Panc1 (cell line): ENCODE measurements at places on chromosomes 13 and 19. TPM values are rescaled to one million over a fixed set of nuclear protein-coding genes. Genes with fewer than 3 reads are reported as not detected.

The SNAPC2 gene
- total RNA-seq, result 63.0 TPM

The ZNF729 gene
- total RNA-seq, result not detected

The TRPC4 gene
- total RNA-seq, result 0.10 TPM

The SGCG gene
- not detected for total RNA-seq

- no peak overlapping the region for H3K27ac ChIP-seq
- no peak for DNase-seq
- H3K27me3 ChIP-seq, result no peaks in the 10 kb centered on the region
- H3K4me1 ChIP-seq, result no peaks in the 10 kb centered on the region
- no peak overlapping the region for H3K4me3 ChIP-seq
- no peaks in the 10 kb centered on the region for H3K36me3 ChIP-seq
Measured at GRCh38 chr13:50574731-50575130, 268.8 kb downstream of the DLEU7 start.

- no peak overlapping the region for H3K27ac ChIP-seq
- no peaks in the 10 kb centered on the region for H3K4me1 ChIP-seq
- H3K27me3 ChIP-seq, result no peaks in the 10 kb centered on the region
- DNase-seq, result no peak
Measured at GRCh38 chr13:41835871-41836270, 125.0 kb downstream of the VWA8 start.

GRCh38 chr13:24176351-24177101, 16.0 kb downstream of the SPATA13 start:
- H3K27ac ChIP-seq, result no peak overlapping the region
- no peaks in the 10 kb centered on the region for H3K4me1 ChIP-seq
- DNase-seq, result no peak
- H3K36me3 ChIP-seq, result no peaks in the 10 kb centered on the region
- H3K4me3 ChIP-seq, result no peak overlapping the region

GRCh38 chr13:60000081-60000480, 163.6 kb downstream of the DIAPH3 start:
- DNase-seq, result no peak
- no peaks in the 10 kb centered on the region for H3K4me1 ChIP-seq
- no peaks in the 10 kb centered on the region for H3K27me3 ChIP-seq
- H3K27ac ChIP-seq, result no peak overlapping the region

DNA sequence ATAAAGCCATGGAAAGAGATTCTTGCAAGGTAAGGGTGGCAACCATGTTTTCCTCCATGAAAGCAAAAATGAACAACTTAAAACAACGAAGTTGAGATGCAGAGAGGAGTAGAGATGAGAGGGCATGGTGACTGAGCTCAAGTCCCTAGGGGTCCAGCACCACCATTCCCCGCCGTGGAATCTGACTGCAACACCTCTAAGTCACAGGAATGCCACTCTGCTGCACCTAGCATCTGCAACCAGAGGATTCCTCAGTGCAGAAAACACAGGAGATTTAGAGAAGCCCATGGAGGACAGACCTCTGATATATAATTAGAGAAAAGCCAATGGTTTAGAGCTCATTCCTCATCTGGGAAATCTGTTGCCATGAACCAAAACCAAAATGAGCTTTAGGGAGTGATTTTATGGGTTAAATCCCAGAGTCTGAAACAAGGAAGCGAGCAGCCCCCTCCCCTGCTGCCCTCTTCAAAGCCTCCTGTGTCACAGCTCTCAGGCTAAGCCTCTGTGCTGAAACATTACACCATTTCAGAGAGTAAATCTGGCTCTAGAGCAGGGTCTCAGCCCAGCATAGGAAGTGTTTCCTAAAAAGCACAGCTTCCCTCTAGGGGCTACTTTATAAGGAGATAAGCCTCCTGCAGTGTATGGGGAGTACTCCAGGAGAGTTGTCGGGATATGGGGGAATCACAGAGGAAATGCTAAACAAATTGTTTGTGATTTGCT, 1043.6 kb downstream of the UQCRFS1 start:
- H3K4me3 ChIP-seq, result no peak overlapping the region
- no peaks in the 10 kb centered on the region for H3K36me3 ChIP-seq
- H3K4me1 ChIP-seq, result no peaks in the 10 kb centered on the region
- no peak overlapping the region for H3K27ac ChIP-seq
- no peaks in the 10 kb centered on the region for H3K27me3 ChIP-seq

- no peaks in the 10 kb centered on the region for H3K36me3 ChIP-seq
- H3K27ac ChIP-seq, result no peak within 1 kb of the TSS
- H3K4me1 ChIP-seq, result no peaks in the 10 kb centered on the region
Measured at GRCh38 chr19:41426952-41427646, at the start of gene B3GNT8. B3GNT8 (minus strand) TSS chr19:41427374; CDS start chr19:41426778, 596 bp downstream.

- no peak for DNase-seq
- H3K27me3 ChIP-seq, result no peaks in the 10 kb centered on the region
- H3K4me3 ChIP-seq, result peak overlapping the region; percentile 9
- no peak overlapping the region for H3K27ac ChIP-seq
- H3K36me3 ChIP-seq, result no peaks in the 10 kb centered on the region
Measured at GRCh38 chr19:1789261-1790041, 22.6 kb downstream of the ATP8B3 start.

- no peak for DNase-seq
- peaks cover 10% of the 10 kb centered on the region for H3K4me1 ChIP-seq
- H3K27me3 ChIP-seq, result no peaks in the 10 kb centered on the region
- H3K27ac ChIP-seq, result no peak overlapping the region
Measured at GRCh38 chr19:6531956-6532243, 1.1 kb downstream of the TNFSF9 start.

- no peaks in the 10 kb centered on the region for H3K27me3 ChIP-seq
- no peak for DNase-seq
- no peak overlapping the region for H3K4me3 ChIP-seq
- no peak overlapping the region for H3K27ac ChIP-seq
Measured at GRCh38 chr13:58085819-58086218, 454.3 kb downstream of the PCDH17 start.

- H3K36me3 ChIP-seq, result no peaks in the 10 kb centered on the region; the same call in 1 of the 2 replicates
- no peaks in the 10 kb centered on the region for H3K27me3 ChIP-seq
- DNase-seq, result no peak
- no peak overlapping the region for H3K4me3 ChIP-seq
Measured at GRCh38 chr19:17775991-17776803, 18.7 kb upstream of the B3GNT3 start.

DNA sequence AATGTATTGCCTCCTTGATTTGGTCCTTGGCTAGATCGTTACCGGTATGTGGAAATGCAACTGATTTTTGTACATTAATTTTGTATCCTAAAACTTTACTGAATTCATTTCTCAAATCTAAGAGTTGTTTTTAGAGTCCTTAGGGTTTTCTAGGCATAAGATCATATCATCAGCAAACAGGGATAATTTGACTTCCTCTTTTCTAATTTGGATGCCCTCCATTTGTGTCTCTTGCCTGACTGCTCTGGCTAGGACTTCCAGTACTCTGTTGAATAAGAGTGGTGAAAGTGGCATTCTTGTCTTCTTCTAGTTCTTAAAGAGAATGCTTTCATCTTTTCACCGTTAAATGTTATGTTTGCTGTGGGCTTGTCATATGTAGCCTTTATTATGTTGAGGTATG, 12.0 kb upstream of the CYP2A13 start:
- DNase-seq, result no peak
- H3K27ac ChIP-seq, result no peak overlapping the region
- H3K4me1 ChIP-seq, result no peaks in the 10 kb centered on the region
- H3K27me3 ChIP-seq, result no peaks in the 10 kb centered on the region

DNA sequence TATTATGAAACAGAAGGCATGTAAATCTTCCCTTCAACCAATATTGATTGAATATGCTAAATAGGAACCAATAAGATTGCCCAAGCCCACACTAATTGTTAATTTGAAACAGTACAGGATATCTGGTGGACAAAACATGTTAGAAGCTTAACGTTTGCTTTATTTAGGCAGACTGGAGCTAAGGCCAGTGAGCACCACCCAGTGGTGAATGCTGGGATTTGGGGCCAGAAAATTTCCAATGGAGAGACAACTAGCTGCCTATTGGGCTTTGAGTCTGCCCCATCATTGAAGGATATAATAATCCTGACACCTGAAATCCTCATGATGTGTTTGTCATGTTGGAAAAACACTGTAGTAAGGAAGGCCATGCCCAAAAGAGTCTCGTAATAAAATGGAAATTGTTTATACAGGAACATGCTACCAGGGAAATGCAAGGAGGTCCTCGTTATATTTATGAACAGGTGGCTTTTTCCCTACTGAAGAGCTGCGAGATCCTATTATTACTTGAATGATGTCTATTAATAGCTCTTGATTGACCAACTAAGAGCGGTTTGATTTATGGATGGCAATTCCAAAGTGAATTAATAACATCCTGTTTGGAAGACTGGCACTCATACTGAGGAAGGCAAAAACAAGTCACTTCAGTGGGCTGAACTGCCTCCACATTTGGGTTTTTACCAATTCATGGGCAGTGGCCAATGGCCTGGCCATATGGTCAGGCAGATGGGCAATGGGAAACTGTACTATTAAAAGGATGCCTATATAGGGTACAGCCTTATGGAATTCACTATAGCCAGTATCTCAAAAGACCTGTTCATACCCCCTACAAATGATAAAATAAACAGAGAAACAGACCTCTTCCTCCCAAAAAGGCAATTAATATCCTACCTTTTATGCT, 8.7 kb downstream of the SIGLECL1 start:
- peak; percentile 20 for DNase-seq
- no peaks in the 10 kb centered on the region for H3K36me3 ChIP-seq
- H3K4me1 ChIP-seq, result no peaks in the 10 kb centered on the region

DNA sequence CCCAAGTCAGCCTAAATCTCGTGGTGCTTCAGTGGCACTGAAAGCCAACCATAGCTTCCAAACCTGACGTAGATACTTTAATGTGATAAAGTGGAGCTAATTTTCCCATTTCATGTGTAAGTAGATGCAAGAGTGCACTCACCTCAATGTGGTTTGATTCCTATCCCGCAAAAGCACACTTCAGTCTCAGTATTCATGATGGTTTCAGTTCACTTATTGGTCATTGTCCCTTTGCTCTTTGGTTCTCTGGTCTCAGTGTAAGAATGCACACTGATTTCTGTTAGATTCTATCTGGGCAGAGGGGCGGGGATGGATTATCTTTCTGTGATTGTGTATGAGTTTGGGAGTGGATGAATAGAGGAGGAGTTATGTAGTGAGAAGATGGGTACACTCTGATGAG, 340.6 kb downstream of the KCNRG start:
- H3K36me3 ChIP-seq, result no peaks in the 10 kb centered on the region; the same call in 1 of the 2 replicates
- DNase-seq, result no peak
- H3K27me3 ChIP-seq, result no peaks in the 10 kb centered on the region
- H3K4me1 ChIP-seq, result peaks cover 15% of the 10 kb centered on the region; the same call in 1 of the 2 replicates

- no peak overlapping the region for H3K27ac ChIP-seq
- H3K27me3 ChIP-seq, result no peaks in the 10 kb centered on the region
- H3K4me1 ChIP-seq, result no peaks in the 10 kb centered on the region
- no peaks in the 10 kb centered on the region for H3K36me3 ChIP-seq
- no peak overlapping the region for H3K4me3 ChIP-seq
- DNase-seq, result no peak
Measured at GRCh38 chr13:81393721-81394120, 1052.8 kb upstream of the SPRY2 start.

DNA sequence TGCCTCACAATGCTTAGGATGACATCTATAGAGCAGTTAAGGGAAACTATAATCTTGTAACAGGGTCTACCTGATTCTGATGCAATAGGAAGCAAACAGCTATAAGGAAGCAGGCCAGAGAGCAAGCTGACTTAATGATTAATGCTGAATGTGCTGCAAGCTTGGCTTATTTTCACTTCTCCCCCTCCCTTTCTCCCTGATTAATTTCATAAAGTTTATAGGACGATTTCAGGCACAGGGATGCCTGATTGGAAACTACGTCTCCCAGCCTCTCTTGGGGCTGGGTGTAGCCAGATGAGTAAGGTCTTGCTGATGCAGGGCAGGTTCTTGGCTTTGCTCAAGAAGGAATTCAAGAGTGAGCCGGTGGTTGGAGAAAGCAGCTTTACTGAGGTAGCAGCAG, 82.8 kb upstream of the MRI1 start:
- H3K4me3 ChIP-seq, result no peak overlapping the region
- no peaks in the 10 kb centered on the region for H3K27me3 ChIP-seq
- no peaks in the 10 kb centered on the region for H3K4me1 ChIP-seq
- H3K27ac ChIP-seq, result no peak overlapping the region

GRCh38 chr13:43830497-43830881, 43.7 kb upstream of the ENOX1 start:
- no peaks in the 10 kb centered on the region for H3K36me3 ChIP-seq
- DNase-seq, result no peak
- no peak overlapping the region for H3K27ac ChIP-seq
- H3K4me3 ChIP-seq, result no peak overlapping the region

DNA sequence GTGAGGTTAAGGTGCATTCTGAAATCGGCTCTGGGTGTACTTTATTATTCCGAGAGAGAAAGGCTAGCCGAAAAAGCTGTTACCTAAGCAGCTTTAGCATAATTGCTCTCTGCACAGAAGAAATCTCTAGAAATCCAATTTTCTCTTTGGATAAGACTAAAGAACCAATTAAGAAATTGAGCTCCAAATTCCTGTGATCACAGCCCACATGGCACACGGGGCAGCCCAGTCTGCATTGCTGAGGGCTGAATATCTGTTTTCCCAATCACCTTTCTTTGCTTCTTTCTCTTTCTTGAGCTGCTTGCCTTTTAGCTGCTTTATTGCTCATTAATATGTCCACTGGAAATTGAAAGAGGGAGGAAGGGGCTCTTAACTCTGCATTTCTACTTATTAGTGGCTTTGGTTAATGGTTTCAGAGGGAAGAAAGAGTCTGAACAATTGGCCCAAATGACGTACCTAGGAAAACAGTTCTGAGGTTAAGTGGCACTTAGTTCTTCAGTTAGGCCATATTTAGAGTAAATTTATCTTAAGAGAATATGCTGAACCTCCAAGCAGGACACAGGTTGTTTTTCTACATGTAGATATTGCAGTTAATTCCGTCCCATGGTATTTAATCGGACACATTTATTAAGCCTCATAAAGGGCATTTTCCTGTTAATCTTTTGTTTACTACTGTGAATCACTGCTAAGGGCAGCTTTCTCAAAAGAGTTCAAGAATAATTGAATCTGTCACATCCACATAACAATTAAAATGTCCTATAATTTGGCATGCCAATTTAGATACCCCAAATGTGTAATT, 265.7 kb downstream of the ABCC4 start:
- H3K4me3 ChIP-seq, result no peak overlapping the region
- DNase-seq, result no peak
- no peaks in the 10 kb centered on the region; the same call in 1 of the 2 replicates for H3K36me3 ChIP-seq
- no peaks in the 10 kb centered on the region for H3K27me3 ChIP-seq
- H3K4me1 ChIP-seq, result no peaks in the 10 kb centered on the region

GRCh38 chr19:8505680-8506401, 3.4 kb upstream of the PRAM1 start:
- DNase-seq, result no peak
- no peaks in the 10 kb centered on the region for H3K4me1 ChIP-seq
- H3K27ac ChIP-seq, result peak overlapping the region; percentile 61
- H3K4me3 ChIP-seq, result peak overlapping the region; percentile 49
- H3K36me3 ChIP-seq, result no peaks in the 10 kb centered on the region

- H3K4me1 ChIP-seq, result peaks cover 14% of the 10 kb centered on the region
- peak overlapping the region; percentile 60 for H3K27ac ChIP-seq
- H3K27me3 ChIP-seq, result no peaks in the 10 kb centered on the region
- H3K36me3 ChIP-seq, result peaks cover 15% of the 10 kb centered on the region
Measured at GRCh38 chr19:47158879-47159503, 28.4 kb downstream of the SAE1 start.

DNA sequence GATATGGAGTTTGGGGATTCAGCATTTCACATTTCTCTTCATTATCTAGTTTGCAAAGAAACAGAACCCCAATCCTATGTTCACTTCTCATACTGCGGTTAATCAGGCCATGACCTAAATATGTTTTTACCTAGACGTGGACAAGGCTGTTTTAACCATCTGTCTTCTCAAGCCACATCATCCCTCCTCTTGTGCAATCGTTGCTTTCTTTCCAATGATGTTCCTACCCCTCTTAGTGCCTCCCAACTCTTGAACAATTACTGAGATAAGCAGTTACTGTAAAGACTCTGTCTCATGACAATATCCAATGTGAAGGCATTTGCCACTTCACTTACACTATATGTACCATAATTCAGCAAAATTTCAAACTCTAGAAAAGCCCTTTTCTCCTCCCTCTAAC, 406.2 kb downstream of the LIG4 start:
- H3K36me3 ChIP-seq, result no peaks in the 10 kb centered on the region
- H3K4me3 ChIP-seq, result no peak overlapping the region
- DNase-seq, result no peak
- H3K27ac ChIP-seq, result no peak overlapping the region
